CD4-positive, alpha-beta T cell (primary cell): ENCODE measurements at places on chromosomes 1 and 21.

- no peak for DNase-seq
These were observed 107.8 kb upstream of the WNT4 start for GRCh38 chr1:22250724-22251123.

GRCh38 chr1:51616490-51616889 lies 402 bp upstream of the OSBPL9 start:
- DNase-seq, result no peak

DNA sequence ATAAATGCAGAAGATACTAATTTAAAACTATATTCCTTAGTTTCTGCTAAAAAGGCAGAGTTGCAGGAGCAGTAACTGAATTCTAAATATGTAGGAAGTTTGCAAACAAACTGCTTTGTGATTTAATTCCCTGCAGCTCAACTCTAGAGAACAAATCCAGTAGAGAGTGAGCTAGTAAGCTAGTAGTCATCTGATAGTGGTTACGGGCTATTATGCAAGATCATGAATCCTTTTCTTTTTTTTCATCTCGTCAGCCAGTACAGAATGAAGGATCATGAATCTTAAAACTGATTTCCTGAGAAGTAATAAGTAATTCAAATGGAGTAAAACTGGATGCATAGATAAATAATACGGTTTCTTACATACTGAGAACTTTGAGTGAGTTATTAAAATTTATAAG lies 3.3 kb downstream of the DPH5 start:
- DNase-seq, result no peak

- DNase-seq, result no peak
These were observed 3.5 kb downstream of the TRIM67 start for GRCh38 chr1:231165371-231165770.

GRCh38 chr1:171581226-171581625 lies 40.8 kb upstream of the MYOCOS start:
- no peak for DNase-seq

DNA sequence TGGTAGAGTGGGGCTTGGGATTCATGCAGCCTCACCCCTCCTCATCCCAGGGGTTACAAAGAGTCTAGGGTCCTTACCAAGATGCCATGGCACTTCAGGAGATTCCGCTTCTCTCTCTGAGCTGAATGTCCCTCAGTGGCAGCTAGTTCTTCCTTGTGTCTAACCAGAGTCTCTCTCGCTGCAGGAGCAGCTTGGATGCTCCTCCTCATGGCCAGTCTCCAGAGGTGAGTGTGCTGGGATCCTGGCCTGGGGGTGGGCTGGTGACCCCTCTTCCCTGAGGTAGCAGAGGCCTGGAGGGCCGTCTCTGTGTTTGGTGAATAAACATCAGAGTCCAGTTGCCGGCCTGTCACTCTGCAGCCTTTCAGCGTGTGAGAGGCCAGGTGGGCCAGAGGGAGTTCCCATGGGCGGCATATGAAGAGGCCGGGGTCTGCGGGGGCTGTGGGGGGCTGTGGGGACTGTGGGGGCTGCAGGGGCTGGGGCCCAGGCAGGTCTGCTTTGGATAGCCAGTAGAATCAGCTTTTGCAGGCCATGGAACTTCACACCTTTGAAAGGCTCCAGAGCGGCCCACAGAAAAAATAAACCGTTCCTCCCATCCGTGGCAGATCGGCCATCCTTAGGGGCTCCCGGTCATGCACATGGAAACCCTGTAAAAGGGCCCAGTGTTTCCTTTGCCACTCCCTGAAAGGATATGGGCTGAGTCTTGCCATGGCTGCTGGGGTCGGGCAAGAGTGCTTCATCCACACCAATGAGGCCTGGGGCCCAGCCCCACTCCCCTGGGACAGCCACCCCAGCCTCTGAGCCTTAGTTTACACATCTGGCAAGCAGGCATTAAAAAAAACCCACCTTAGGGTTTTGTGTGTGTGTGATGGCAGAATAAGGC lies 256.4 kb downstream of the FOXD2 start:
- no peak for DNase-seq

GRCh38 chr1:235646463-235646862 lies 3.1 kb downstream of the GNG4 start:
- DNase-seq, result no peak

- peak; percentile 36 for DNase-seq
These were observed at the start of gene CHD5 for GRCh38 chr1:6180268-6180706. Gene CHD5, minus strand, starts transcription at chr1:6180321. Its CDS starts 298 bp downstream, at chr1:6180023.

- no peak for DNase-seq
These were observed 4.7 kb downstream of the CELSR2 start for GRCh38 chr1:109253803-109254620.

- DNase-seq, result no peak
These were observed 3.6 kb downstream of the STX6 start for GRCh38 chr1:181018901-181019681.

DNA sequence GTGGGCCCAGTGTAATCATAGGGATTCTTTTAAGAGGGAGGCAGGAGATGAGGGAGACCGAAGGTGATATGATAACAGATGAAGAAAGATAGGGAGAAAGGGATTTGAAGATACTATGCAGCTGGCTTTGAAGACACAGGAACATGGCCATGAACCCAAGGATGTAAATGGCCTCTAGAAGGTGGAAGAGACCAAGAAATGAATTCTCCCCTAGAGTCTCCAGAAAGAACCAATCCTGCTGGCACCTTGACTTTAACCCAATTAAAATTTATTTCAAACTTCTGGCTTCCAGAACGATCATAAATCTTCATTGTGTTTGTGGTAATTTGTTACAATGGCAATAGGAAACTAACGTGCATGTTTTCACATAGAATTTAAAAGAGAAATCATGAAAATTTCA lies 95.0 kb upstream of the GORAB start:
- DNase-seq, result no peak

- DNase-seq, result no peak
These were observed 64.1 kb downstream of the TMCO4 start for GRCh38 chr1:19735440-19736127.

DNA sequence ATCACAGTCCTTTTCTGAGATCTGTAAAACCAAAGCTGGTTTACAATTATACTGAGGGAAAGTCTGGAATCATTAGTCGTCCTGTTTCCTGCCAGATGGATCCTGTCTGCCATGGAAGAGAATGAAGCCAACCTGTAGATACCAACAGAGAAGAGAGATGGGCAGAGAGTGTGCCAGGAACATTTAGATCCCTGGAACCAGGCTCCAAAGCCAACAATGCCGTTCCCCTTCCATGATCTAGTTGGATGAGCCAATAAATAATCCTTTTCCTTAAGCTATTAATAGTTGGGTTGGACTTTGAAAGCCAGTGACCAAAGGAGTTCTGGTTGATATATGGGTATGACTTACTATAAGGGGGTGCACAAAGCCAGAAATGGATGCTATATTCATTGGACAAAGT lies 15.0 kb downstream of the CAPN8 start:
- no peak for DNase-seq

DNA sequence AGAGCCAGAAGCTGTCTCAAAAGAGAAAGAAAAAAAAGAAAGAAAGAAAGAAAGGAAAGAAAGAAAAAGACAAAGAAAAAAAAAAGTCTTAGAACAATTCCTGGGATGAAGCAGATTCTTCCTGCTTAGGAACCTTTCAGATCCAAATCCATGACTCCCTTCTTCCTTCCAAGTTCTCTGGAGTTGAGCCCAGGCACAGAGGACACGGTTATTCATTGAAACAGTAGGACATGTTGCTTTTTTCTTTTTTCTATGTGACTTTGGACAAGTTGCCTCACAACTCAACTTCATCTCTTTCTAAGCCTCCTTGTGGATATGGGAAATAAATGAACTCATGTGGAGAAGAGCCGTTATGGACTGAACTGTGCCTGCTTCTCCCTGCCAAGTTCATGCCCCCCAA lies 14.7 kb upstream of the TNFRSF8 start:
- no peak for DNase-seq

DNA sequence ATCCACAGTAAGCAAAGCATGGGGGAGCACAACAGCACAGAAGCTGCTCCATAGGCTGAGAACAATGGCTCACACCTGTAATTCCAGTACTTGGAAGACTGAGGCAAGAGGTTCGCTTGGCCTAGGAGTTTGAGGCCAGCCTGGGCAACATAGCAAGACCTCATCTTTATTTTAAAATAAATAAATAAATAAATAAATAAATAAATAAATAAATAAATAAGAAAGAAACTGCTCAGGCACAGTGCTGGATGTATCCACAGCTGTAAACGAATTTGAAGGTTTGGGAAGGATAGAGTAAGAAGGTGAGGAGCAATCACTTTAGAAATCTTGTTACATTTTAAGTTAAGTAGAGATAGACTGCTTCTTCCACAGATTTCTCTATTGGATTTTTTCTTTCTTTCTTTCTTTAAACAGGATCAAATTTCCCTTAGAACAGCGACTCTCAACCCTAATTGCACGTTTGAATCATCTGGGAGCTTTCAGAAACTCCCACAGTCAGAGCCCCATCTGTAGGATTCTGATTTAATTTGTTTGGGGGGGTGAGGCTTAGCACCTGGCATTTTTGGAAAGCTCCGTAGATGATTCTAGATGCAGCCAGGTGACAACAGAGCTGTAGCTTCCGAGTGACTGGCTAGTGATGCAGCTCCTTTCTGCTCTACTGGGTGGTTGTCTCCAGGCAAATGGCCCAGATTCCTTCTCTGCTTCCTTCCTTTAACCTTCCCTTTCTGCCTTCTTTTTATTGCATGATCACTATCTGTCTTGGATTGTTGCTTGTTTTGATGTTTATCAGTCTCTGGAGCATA lies 53.5 kb downstream of the S1PR1 start:
- DNase-seq, result no peak

GRCh38 chr1:201714542-201715329 lies 114.2 kb upstream of the IPO9 start:
- no peak for DNase-seq

DNA sequence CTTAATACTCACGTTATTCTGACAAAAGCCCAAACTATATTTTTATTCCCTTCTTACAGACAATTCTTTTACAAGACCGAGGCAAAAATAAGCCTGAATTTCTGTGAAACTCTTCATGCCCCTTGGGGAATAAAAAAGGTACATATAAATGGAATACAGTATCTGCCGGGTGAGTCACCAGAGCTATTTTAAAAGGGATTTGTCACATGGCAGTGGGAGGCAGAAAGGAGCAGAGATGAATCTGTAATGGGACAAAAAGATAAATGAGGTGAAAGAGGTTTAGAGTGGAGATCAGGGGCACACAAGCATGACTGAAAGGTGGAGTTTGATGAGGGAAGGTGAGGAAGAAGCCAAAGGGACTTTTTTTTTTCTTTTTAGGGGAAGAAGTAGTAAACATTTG lies 8.8 kb downstream of the XCL1 start:
- no peak for DNase-seq

DNA sequence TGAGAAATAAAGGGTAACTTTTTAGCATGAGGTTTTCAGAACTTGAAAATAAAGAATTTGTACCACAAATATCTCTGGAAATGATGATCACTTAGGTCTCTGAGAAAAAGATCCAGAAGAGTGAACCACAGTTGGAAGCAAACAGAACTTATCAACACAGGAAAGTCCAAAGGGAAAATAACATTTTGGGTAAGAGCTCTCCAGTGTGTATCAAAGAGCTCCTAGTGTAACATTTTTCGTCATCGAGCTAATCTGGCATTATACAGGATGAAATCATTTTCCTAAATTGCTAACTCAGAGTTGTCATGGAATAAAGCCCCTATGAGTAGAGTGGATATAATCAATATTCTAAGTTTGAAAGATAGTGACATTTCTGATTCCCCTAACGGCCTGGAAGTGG lies 104.0 kb downstream of the LMO4 start:
- DNase-seq, result no peak

GRCh38 chr1:235500971-235501540 lies 3.2 kb downstream of the B3GALNT2 start:
- no peak for DNase-seq

DNA sequence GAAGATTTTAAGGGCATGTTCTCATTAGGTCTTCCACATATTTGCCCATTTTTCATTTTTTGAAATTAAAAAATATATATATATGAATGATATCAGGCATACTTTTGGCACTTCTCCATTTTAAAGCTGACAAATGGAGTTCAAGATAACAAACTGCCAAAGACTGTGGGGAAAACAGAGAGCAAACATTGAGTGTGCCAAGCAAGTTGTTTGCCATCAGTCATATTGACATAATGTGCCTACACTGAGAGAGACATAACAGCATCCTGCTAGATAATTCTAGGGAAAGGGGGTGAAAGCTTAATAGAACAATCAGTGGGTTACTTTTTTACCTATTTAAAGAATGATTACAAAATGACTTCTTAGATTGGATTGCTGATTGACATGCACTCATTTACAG lies 529.4 kb upstream of the CXADR start:
- no peak for DNase-seq

GRCh38 chr1:183783342-183783741 lies 21.6 kb upstream of the RGL1 start:
- no peak for DNase-seq

DNA sequence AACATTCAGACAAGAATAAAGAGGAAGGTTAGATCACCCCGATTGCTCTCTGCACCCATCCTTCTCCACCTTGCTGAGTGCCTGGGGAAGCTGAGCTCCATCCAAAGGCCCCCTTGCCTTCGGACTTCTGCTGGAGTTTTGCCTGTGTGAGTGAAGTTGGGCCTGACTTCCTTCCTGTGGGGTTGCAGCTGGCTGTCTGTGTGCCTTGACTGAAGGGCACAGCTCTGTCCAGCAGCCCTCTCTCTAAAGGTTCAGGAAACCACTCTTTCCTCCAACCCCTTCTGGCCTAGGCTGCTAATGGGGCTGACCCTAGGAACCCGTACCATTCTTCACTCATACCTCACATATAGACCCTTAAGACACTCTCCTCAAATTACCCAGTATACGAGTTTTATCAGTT lies 173.4 kb upstream of the HMCN1 start:
- DNase-seq, result no peak

DNA sequence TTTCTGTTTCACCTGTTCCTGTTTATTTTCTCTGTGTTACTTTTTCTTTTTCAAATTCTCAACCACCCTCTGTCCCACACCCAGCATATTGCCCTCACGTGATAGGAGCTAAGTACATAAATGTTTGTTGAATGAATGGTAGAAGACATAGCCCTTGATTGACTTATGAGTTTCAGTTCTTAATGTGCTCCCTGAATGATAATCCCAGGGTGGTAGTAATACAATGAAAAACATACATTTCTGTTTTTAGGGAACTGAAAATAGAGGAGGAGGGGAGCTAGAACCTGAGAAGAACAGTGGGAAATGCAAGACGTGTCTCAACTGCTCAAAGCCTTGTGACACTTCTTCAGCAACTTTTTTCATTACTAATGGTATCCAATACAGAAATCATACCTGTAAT lies 147.1 kb downstream of the SPATA46 start:
- no peak for DNase-seq

- no peak for DNase-seq
These were observed 3.7 kb upstream of the SLC19A1 start for GRCh38 chr21:45545691-45546531.

GRCh38 chr1:23224739-23225648 lies 7.7 kb upstream of the HTR1D start:
- DNase-seq, result no peak

- no peak for DNase-seq
These were observed 397.8 kb upstream of the USP24 start for GRCh38 chr1:55612988-55613387.

DNA sequence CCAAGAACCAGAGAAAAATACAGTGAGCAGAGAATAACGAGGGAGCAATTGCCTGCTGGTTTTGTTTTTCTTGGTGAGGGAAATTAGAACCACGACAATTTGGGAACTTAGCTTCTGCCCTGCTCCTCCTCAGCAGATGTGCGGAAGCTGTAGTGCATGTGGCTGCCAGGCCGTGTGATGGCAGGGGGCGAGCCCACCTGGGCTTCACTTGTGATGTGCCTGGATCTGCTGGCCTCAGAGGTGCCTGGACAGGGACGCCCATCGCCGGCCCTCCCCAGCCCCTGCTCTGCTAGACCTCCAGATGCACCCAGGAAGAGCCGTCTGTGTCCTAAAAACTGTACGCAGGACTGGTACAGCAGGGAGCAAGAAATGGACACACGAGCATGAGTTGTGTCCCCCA lies 28.5 kb upstream of the C1orf174 start:
- DNase-seq, result no peak
